ENCODE measurements at places on chromosomes 1 and 21.

DNA sequence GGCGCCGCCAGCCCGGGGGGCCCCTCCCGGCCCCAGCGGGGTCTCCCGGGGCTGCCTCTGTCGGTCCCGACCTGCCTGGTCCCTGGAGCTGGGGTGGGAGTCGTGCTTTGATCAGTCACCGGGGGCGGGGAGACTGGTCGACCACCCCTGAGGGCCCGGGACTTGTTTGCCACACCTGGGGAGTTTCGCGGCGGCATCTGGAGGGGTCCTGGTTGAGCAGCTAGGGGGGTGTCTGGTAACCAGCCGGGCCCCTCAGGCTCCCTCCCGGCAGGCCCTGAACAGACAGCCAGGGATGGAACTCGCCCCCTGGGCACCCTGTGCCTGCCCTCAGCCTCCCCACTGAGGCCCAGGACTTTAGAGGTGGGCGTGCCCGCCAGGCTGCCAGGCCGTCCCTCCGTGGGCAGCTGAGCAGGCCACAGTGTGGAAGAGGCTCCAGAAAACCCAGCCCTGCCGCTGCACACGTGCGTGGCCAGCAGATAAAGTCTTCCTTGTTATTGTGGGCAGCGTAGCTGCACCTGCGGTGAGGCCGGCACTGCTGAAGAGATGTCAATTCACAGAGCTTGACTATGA, 13.3 kb upstream of the SAMD11 start:
- no peak for DNase-seq

DNA sequence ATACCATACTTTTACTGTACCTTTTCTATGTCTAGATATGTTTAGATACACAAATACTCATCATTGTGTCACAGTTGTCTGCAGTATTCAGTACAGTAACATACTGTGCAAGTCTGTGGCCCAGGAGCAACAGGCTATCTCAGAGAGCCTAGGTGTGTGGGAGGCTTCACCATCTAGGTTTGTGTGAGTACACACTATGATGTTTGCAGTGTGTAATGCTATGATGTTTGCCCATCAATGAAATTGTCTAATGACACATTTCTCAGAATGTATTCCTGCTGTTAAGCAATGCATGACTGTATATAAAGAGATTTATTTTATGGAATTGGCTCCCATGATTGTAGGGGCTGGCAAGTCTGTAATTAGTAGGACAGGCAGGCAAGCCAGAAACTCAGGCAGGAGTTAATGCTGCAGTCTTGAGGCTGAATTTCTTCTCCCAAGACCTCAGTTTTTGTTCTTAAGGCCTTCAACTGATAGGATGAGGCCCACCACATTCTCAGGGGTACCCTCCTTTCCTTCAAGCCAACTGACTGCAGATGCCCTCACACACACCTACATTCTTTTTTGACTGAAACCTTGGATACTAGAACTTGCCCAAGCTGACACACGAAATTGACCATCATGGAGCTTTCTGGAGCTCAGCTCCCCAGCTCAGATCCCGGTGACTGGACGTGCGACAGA, 7.7 kb upstream of the AGTRAP start:
- DNase-seq, result no peak

- DNase-seq, result no peak
Measured at GRCh38 chr21:41742073-41742875, 24.6 kb downstream of the RIPK4 start.

DNA sequence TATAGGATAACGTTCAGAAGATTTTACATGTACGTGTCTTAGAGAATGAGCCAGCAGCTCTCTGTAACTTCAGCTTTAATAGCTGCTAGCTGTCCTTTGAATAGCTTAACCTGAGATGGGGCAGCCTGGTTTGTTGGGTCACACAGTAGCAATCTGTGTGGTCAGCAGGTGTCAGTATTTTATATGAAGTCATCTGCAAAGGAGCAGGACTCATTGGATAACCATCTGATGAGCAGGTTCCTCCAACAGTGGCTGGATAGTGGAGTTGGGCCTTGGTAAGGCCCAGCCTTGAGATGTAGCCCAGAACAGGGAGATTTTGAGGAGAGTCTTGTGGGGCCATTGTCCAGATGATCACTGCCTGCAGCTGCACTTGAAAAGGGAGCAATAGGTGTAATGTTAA, 6.4 kb downstream of the GSTM5 start:
- no peak for DNase-seq

- no peak for DNase-seq
Measured at GRCh38 chr1:201475915-201476669, 7.1 kb upstream of the PHLDA3 start.

DNA sequence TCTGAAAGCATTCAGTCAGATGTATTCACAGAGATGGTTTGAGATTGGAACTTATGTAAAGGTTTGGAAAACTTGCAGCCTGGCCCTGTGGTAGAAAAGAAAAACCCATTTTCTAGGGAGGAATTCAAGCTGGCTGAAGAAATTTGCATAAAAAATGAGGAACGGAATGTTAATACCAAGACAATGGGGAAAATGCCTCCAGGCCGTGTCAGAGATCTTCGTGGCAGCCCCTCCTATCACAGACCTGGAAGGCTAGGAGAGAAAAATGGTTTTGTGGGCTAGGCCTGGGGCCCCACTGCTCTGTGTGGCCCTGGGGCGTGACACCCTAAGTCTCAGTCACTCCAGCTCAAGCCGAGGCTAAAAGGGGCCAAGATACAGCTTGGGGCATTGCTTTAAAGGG, 26.7 kb downstream of the NME7 start:
- DNase-seq, result no peak

- DNase-seq, result no peak
Measured at GRCh38 chr21:19759836-19760235, 1238.4 kb upstream of the NCAM2 start.

Measured in stimulated activated CD4-positive, alpha-beta T cell treated with anti-CD3 and anti-CD28 coated beads, Interleukin-12 subunit alpha, Interleukin-12 subunit beta, amount 100 ng/mL, for 48 hours (primary cell).